Common myeloid progenitor, CD34-positive (primary cell): ENCODE measurements at places on chromosomes 1 and 21.

- no peak for DNase-seq
Measured at GRCh38 chr1:21775550-21775914, 7.4 kb downstream of the USP48 start.

DNA sequence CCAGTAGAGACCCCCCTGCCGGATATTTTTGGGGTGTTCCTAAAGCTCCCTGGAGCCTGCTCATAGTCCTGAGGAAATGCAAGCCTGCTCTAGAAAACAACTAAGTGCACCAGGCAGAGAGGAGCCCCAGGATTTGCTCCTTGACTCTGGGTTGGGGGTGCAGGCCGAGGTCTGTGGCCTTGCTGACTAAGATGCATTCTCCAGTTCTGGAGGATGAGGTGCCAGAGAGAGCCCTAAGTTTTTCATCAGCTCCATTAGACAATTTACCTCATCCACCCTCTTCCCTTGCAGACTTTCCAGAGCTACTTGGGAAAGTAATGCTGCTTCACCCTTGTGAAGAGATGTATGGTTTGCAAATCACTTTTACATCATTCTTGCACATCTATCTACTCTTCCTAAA is 9.1 kb downstream of the TUFT1 start:
- DNase-seq: no peak

DNA sequence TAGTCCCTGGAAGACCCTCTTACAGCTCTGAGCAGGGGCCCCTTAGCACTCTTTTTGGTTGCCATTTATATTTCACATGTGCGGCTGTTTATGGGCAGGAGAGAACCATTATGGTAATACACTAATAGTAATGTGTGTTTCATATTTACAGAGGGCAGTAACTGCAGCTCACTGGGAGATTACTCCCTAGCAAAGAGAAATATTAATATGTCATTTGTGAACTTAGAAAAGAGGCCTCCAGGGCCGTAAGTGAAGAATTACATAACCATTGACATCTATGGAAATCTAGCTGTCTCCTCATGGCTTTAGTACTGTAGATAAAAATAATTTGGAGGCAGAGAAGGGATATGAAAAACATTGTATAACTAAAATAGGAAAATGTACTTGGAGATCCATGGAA is 23.4 kb upstream of the RGS16 start:
- DNase-seq: no peak

GRCh38 chr1:186575348-186575747 is 104.9 kb downstream of the PTGS2 start:
- peak; percentile 58 for DNase-seq

GRCh38 chr1:175073633-175074032 is 6.0 kb downstream of the TNN start:
- DNase-seq: no peak

- DNase-seq: no peak
Measured at GRCh38 chr1:24503870-24504523, 1.4 kb downstream of the RCAN3 start.

GRCh38 chr1:9129266-9130041 is 552 bp upstream of the GPR157 start:
- DNase-seq: peak; percentile 90

DNA sequence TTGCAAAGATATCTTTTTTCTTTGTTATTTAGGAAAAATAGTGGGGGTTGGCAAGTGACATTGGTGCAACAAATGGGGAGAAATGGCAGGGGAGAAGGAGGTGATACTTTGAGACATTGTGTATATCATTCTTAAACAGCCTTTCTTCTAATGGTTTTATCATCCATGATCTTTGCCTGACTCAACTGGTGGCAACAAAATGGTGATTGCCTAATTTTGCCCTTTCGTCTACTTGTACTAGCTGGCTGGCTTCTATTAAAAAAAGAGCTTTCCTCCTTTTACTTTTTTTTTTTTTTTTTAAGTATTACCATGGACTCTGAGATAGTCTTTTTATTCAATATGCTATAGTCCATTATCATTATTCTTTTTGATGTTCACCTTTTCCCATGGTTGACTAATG is 27.7 kb downstream of the DESI2 start:
- DNase-seq: no peak

- peak; percentile 89 for DNase-seq
Measured at GRCh38 chr21:35932232-35932911, 128.0 kb downstream of the SETD4 start.

DNA sequence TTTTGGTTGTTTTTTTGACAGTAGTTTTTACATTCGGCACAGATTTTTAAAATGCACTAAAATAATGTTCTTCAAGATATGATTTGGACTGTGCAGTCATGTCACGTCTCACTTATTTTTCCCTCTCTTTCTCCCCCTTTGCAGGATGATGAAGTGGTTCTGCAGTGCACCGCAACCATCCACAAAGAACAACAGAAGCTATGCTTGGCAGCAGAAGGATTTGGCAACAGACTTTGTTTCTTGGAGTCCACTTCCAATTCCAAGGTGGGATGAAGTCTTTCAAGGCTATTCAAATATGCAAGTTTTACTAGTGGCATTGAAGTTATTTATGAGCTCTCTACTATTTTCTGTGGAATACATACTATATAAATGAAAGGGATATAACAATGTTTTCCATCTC is 228.4 kb downstream of the RYR2 start:
- no peak for DNase-seq

GRCh38 chr1:69611316-69611715 is 43.6 kb downstream of the LRRC7 start:
- DNase-seq: no peak

GRCh38 chr1:219433496-219434131 is 179.3 kb downstream of the ZC3H11B start:
- DNase-seq: no peak

- no peak for DNase-seq
Measured at GRCh38 chr1:177170756-177171535, at the start of gene BRINP2. BRINP2 (plus strand) TSS chr1:177170958; CDS start chr1:177229877, 58,919 bp downstream.

DNA sequence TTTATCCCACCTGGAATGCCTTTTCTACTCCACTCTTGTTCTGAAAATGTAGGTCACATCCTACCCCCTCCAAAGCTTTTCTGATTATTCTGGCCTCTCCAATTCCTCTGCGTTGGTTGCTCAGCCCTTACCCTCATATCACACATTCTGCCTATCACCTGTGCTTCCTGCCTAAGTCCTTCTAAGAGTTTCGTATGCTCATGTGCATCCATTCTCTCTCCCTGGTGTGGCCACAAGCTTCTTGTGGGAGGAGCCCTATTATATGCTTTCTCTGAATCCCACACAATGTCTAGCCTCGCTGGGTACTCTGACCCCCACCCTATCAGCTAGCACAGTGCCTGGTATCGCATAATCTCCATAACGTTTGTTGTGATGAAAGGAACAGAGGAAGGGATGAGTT is 54.2 kb downstream of the CD58 start:
- DNase-seq: no peak

GRCh38 chr1:10450156-10450814 is 454 bp downstream of the CORT start:
- no peak for DNase-seq

DNA sequence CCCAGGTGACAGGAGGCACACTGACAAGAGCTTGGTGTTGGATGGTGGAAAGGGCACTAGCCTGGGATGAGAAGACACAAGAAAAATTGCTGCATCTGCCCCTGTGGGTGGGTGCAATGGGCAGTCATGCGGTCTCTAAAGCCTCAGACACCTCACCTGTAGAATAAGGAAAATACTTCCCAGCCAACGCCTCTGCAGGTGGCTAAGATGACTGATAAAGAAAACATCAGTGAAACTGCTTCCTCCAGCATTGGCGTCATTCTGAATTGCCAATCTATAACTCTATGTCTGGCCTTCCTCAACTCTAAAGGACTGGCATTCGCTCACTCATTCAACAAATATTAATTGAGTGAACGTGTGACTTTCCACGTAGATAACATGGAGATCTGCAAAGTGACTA is 100.4 kb upstream of the F3 start:
- no peak for DNase-seq

- DNase-seq: no peak
Measured at GRCh38 chr1:64572222-64572900, 102.4 kb downstream of the CACHD1 start.

GRCh38 chr1:229205854-229206253 is 65.1 kb upstream of the RAB4A start:
- DNase-seq: no peak

DNA sequence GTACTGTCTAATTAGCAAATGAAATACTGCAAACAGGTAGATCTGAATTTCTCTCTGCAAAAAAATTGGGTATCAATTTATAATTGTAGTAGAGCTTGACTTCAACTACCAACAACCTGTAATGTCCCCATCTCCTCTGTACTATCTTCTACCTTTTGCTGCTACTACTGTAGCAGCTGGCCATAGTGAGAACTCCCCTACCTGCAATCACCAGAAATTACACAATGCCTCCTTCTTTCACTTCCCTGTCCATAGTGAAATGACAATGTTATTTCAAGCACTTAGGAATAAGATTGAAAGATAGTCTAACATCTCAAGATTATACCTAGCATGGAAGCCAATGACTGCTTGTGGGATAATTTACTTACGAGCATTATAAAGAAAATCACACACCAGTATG is 100.4 kb downstream of the ACBD6 start:
- no peak for DNase-seq
